Stimulated activated CD8-positive, alpha-beta memory T cell treated with anti-CD3 and anti-CD28 coated beads, Interleukin-7, amount 100 ng/mL, for 4 hours (primary cell): ENCODE measurements at places on chromosomes 1 and 21.

- no peak for DNase-seq
Measured at GRCh38 chr1:148308832-148309458, 156.9 kb upstream of the NBPF11 start.

DNA sequence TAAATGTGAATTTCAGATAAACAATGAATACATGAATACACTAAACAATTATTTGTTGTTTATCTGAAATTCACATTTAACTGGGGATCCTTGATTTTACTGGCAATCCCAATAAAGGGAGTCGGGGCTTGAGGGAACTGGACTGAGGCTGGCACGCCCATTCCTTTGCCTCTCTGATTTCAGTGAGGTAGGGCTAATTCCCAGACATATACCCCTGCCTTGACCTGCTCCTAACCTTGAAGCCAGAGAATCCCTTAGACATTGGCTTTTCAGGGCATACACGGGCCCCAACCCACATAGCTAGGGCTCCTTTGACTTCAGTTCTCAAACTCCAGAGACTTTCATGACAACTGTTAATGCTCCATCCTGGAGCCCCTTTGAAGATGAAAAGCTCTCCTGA lies 10.8 kb upstream of the UTP25 start:
- no peak for DNase-seq

GRCh38 chr1:206685769-206686477 lies 1.2 kb downstream of the MAPKAPK2 start:
- peak; percentile 24 for DNase-seq

GRCh38 chr1:239951511-239952140 lies 140.1 kb upstream of the FMN2 start:
- no peak for DNase-seq

DNA sequence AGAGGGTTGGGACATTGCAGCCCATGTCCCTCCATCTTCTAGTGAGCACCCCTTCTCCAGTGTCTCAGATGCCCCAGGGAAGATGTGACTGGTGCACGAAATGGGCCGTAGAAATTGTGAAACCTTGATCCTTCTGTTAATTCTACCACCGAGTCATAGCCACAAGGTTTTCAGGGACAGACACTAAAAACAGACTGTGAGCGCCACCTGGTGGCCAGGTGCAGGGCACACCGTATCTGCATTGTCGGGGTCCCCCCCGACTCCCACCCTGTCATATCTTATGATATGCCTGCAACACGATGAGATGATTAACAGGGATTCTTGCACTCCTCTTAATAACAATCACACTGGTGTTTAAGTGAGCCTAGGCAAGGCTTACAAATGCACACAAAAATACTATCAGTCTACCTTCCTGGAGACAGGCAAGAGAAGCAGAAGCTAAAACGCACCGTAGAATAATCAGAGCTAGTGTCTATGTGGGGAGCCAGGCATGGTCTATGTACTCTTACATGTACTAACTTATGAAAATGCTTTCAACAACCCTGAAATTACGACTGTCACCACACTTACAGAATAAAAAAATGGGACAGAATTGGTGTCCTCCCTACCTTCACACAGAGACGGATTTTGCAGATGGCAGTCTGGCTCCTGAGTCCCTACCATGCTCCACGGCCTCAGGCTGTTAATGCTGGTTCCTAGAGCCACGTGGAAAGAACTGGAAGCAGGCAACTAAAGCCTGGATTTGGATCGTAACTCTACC lies 57.9 kb downstream of the FHAD1 start:
- peak; percentile 45 for DNase-seq

DNA sequence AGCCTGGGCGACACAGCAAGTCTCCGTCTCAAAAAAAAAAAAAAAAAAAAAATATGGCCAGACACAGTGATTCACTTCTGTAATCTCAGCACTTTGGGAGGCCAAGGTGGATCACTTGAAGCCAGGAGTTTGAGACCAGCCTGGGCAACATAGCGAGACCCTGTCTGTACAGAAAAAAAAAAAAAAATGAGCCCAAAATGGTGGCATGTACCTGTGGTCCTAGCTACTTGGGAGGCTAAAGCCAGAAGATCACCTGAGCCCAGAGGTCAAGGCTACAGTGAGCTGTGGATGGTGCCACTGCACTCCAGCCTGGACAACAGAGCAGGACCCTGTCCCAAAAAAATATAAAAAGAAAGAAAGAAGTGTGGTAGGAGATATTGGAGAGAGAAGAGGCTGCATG lies 1.7 kb upstream of the TESK2 start:
- no peak for DNase-seq

DNA sequence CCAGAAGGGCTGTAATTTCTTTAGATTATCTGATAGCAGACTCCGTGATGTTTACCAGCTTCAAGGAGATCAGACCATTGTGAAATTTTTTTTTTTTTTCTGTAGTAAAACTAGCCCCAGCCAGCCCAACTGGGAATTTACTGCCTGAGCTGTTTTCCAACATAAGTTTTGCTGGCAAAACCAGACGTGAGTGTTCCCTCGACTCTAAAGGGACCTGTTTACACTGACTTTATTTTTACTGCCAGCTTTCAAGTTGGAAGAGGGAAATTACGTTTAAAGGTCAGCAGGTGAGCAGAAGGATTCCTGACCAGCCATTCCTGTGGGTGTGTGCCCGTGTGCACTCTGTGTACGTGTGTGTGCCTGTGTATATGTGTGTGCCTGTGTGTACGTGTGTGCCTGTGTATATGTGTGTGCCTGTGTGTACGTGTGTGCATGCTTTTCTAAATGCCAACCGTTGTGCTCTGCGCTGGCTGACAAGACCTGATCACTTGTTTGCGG lies 374 bp downstream of the MAB21L3 start:
- DNase-seq, result no peak

DNA sequence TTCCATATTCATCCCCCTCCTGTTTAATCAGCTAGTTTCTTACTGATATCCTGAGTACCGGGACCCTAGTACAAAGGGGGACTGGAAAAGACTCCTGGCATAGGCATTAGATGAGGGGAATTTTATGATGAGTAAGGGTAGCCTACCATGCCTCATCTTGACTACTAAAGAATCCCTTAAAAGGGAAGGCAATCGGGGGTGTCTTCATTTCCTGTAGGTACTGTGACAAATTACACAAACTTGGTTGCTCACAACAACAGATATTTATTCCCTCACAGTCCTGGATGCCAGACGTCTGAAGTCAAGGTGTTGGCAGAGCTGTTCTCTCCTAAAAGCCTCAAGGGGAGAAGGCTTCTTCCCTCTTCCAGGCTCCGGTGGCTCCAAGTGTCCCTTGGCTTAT lies 28.9 kb upstream of the RUNX1 start:
- no peak for DNase-seq

DNA sequence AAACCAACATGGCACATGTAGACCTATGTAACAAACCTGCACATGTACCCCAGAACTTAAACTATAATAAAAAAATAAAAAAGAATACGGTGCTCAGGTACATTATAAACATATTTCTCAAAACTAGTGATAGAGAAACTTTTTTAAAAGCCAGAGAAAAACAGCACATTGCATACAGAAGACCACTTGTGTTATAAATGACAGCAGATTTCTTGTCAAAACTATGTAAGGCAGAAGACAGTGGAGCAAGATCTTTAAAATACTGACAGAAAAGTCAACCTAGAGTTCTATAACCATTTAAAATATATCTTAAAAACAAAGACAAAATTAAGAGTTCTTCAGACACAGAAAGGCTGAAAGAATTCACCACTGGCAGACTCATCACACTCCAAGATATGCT lies 144.7 kb downstream of the NEGR1 start:
- no peak for DNase-seq

DNA sequence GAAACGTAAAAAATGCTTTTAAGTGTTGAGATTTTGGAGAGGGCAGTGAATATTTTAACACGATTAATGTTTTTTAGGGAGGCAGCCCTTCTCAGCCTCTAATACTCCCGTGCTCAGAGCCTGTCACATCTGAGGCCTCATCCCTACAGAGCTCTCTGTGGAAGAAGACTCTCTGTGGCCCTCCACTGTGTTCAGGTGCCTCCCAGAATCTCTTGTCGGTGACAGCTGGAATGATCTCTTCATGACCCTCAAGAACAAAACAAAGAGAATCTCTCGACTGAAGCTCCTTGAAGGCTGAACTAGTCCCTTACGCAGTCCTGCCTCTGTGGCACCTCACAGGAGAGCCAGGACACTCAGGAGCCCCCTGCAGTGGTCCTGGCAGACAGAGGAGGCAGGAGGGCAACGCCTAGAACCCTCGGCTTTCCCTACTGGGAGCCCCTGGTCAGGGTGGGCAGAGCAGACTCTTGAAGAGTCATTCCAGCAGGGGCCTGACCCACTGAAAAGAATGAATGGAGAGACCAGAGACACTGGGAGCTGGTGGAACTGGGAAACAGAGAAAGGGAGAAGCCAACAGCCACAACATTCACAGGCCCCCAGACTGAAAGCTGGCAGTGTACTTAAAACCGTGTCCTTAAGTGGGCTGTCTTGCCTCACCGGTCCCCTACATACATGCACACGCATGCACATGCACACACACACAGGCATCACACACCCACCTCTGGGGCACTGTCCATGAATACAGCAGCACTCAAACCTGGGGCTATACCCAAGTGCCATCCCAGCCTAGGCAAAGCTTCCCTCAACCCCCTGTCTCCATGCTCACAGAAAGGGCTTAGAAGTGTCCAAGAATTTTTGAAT lies 67.5 kb upstream of the ANGPTL1 start:
- no peak for DNase-seq

DNA sequence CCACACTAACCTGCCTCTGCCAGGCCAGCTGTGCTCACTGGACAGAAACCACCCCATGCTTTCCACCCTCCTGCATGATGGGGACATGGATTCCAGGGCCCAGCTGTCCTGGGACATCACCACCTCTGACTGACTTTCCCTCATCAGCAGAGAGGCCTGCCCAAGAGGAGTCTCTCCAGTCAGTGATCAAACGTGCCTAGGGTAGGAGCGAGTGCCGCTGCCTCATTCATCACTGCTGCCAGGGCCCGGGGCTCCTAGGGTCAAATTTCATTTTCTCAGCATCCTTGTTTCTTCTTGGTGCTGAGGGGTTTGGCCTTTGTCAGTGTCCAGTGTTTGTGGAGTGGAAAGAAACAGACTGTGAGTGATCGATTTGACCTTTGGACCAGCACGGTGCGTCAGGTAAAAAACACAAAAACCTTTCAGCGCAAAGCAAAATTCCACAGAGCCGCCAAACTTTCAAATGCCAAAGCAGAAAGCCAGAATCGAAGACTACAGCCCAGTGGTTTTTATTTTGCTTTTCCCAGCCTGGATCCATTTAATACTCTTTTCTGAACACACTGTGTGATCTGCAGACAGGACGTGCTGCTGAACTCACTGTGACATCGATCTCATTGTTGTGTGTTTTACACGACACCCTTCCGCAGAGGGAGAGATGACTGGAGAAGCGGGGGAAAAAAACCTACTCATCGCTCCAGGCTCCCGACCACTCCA lies 43.2 kb downstream of the CAPN8 start:
- DNase-seq, result no peak

- no peak for DNase-seq
Measured at GRCh38 chr1:211788626-211789025, 41.9 kb downstream of the LPGAT1 start.

- DNase-seq, result no peak
Measured at GRCh38 chr1:155481741-155482241, 80.8 kb downstream of the ASH1L start.

DNA sequence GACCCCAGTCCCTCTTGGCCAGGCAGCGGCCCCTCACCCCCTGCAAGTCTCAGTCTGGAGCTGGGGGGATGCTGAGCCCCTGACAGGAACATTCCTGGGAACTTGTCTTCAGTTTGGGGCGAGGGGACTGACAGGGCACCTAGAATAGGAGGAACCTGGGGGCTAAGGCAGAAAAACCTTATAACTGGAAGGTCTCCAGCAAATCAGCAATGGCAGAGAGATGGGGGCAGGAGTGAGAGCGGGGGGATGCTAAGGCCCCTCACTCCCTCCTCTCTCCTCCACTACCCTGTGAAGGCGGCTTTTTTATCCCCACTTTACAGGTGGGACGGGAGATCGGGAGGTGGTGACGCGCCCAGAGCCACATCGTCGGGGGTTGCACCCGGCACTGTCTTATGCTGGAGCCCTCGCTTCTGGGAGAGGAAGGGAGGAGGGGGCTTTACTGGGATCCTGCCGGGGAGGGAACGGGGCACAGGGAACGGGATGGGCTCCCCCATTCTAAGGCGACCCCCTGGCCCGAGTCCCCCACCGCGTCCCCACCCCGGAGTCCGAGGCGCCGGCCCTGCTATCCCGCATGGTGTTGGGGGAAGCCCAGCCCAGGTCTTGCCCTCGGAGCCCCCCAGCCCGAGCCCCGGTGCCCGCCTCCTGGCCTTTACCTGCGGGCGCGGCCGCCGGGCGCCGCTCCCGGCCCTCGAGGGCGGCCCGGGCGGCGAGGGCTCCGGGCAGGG lies 456 bp downstream of the COL8A2 start:
- DNase-seq, result no peak

- DNase-seq, result no peak
Measured at GRCh38 chr1:213067352-213067751, 16.3 kb downstream of the RPS6KC1 start.

- no peak for DNase-seq
Measured at GRCh38 chr1:240465531-240465940, 146.4 kb downstream of the GREM2 start.

GRCh38 chr1:171833091-171833825 lies 8.0 kb upstream of the DNM3 start:
- no peak for DNase-seq

GRCh38 chr21:41863439-41863740 lies 15.8 kb downstream of the PRDM15 start:
- no peak for DNase-seq
